Natural killer cell (primary cell): ENCODE measurements at places on chromosomes 5 and 9. TPM values are rescaled to one million over a fixed set of nuclear protein-coding genes. Genes with fewer than 3 reads are reported as not detected.

DNA sequence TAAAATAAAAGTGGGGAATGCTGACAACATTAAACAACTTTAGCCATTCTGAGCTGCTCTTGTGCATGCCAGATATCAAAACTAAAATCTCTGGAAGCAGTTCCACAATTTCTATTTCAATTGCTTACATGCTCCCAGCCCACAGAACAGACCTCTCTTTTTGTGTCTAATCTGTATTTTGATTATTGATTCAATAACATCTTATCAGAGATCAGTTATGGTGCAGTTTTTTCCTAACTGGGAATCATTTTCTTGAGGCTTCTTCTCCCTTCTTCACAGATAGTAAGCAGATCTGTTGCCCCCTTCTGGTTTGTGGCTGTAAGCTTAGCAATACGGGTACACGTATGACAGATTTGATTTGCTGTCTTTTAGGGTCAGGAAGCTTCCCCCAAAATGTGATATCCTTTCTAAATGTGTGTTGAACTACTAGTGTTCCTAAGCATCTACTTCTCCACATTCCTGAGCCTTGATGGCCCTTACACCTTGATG, 39.4 kb downstream of the MRPS27 start:
- H3K27ac ChIP-seq = no peak overlapping the region
- H3K36me3 ChIP-seq = peaks cover 6% of the 10 kb centered on the region
- H3K27me3 ChIP-seq = no peaks in the 10 kb centered on the region
- peak; percentile 12 for DNase-seq
- no peak overlapping the region for H3K4me3 ChIP-seq

DNA sequence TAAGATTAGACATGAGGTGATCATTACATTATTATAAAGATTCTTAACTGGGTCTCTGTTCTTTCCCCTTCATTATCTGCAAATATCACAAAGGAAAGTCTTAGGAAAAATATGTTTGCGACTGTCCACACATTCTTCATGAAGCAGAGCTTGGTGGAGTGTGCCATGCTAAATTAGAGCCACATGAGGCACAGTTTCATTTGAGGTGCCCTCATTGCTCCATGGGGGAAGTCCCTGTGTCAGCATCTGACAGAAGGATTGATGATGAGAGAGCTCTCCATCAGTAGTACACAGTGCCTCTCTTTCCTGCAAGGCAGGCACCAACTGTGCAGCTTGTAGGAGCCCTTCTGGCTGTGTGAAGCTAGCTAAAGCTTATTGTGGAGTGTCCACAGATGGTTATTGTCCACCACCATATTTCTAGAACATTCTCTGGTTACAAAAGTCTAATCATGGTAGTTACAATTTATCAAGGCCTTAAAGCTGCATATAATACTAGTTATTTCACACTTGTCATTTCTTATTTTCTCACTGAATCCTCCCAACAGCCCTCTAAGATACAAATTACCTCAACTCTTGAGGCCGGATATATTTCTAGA, 63.9 kb downstream of the C9orf152 start:
- no peak overlapping the region for H3K4me3 ChIP-seq
- H3K36me3 ChIP-seq = no peaks in the 10 kb centered on the region
- H3K27me3 ChIP-seq = no peaks in the 10 kb centered on the region
- DNase-seq = no peak
- H3K4me1 ChIP-seq = peaks cover 16% of the 10 kb centered on the region
- peak overlapping the region; percentile 67 for H3K27ac ChIP-seq

- H3K4me3 ChIP-seq = no peak overlapping the region
- H3K27ac ChIP-seq = no peak overlapping the region
- DNase-seq = no peak
Observed at GRCh38 chr9:92780206-92780605, 15.6 kb upstream of the BICD2 start.

DNA sequence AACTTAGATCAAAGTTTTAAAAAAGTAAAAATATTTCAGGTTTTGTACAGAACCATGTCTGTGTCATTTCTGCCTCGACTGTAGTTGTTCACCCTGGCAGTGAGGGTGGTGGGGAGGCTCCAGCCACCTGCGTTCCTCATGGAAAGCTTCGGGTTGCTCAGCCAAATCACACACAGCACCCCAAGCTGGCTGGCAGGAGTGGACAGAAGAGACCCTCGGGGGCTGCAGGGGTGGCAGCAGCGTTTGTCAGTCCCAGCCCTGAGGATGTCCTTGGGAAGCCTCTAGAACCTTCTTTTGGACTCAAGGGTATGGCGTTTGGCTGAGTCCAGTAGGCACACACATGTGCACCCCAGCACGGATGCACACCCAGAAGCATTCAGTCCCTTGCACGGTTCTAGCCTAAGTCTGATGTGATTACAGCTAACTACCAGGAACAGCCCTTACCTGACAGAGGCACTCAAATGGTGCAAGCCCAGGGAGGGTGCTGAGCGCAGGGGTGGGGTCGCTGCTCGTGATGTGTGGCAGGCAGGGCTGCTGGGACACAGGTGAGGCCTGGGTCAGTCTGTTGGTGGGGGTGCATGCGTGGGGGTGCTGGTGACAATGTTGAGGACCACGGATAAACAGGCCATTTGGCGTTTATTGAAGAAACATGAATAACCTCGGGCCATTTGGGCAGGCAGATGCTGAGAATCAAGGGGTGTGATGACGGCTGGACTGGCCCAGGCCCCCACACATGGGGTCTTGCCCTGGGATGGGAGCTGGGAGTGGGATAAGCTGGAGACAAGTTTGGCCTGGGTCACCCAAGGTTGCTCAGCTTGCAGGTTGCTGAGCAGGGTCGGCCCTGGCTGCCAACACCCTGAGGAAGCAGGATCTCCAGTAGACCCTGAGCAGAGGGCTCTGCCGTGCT, 103.4 kb downstream of the PHF2 start:
- no peak overlapping the region for H3K4me3 ChIP-seq
- H3K27me3 ChIP-seq = no peaks in the 10 kb centered on the region
- no peak overlapping the region for H3K27ac ChIP-seq
- H3K36me3 ChIP-seq = peaks cover 25% of the 10 kb centered on the region

- no peaks in the 10 kb centered on the region for H3K36me3 ChIP-seq
- peak overlapping the region; percentile 42 for H3K4me3 ChIP-seq
- no peak overlapping the region for H3K27ac ChIP-seq
- peaks cover 15% of the 10 kb centered on the region for H3K27me3 ChIP-seq
- DNase-seq = no peak
Observed at GRCh38 chr9:107489144-107489673, 360 bp downstream of the KLF4 start.

DNA sequence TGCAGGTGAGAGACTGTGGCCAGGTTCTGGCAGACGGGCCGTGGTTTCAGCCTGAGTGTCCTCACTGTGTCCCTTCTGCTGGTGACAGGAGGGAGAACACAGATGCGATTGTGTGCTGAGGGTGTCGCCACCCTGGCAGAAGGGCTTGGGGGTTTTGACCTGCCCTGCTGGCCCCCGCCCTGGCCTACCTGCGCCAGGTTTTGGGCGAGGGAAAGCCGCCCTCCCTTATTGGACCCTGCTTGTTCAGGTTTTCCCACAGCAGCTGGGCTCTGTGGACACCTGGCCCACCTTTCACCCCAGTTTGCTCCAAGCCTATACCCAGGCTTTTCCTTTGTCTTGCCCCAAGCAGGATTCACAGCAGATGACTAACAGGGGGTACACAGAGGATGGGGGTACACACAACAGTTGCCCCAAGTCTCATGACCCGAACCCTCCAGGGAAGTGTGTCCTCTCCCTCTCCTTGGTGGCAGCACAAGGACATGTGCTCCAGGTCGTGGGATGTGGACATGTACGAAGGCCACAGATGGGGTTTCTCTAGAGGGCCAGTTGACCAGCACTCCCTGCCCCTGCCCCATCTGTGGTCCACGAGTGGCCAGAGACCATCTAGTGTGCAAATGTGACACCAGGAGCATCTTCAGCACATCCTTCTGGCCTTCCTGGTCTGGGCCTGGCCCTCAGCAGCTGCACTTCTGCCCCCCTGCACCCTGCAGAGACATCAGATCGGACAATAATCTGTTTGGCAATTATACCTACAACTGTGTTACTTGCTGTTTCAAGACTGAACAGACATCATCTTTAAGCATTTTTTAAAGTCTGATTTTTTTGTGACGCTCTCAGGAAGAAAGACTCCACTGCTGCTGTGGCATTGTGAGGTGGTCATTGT, 265.8 kb upstream of the IRX4 start:
- H3K4me1 ChIP-seq = no peaks in the 10 kb centered on the region
- no peak overlapping the region for H3K4me3 ChIP-seq
- no peaks in the 10 kb centered on the region for H3K27me3 ChIP-seq
- DNase-seq = no peak
- H3K27ac ChIP-seq = no peak overlapping the region

DNA sequence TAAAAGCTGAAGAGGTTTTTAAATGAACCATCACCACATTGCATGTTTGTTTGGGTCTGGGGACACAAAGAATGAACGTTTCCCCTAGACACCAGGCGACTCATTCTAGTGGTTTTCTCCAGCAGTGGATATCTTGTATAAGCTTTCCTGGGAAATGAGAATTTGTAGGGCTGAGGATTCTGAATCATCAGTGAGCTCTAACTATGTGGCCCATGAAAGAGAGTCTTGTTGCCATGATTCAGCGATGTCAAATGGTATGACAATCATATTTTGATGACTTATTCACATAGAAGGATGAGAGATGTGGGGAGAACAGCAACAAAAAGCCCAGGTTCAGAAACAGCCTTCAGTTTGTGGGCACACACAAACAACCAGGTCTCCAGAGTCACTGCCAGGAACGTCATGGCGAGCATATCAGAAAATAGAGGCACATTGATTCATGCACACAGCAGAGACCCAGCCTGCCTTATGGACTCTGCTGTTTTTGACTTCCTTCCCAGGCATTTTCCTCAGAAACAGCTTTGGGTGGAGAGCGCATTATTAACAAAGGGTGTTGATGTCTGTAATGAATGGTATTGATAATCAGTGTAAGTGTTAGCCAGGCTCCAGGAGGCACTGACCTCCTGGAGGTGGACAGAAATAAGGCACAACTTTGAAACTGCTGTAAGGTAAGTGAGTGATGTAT, 13.3 kb downstream of the ZNF474 start:
- no peak for DNase-seq
- no peaks in the 10 kb centered on the region for H3K27me3 ChIP-seq
- H3K4me1 ChIP-seq = no peaks in the 10 kb centered on the region
- no peaks in the 10 kb centered on the region for H3K36me3 ChIP-seq

GRCh38 chr5:55437452-55437851, 97.3 kb downstream of the PLPP1 start:
- H3K27me3 ChIP-seq = no peaks in the 10 kb centered on the region
- H3K27ac ChIP-seq = no peak overlapping the region
- H3K36me3 ChIP-seq = no peaks in the 10 kb centered on the region
- no peak for DNase-seq
- no peaks in the 10 kb centered on the region for H3K4me1 ChIP-seq
- H3K4me3 ChIP-seq = no peak overlapping the region

GRCh38 chr9:28024676-28025075, 451.4 kb upstream of the C9orf72 start:
- DNase-seq = no peak
- no peak overlapping the region for H3K4me3 ChIP-seq
- no peak overlapping the region for H3K27ac ChIP-seq
- H3K27me3 ChIP-seq = no peaks in the 10 kb centered on the region

DNA sequence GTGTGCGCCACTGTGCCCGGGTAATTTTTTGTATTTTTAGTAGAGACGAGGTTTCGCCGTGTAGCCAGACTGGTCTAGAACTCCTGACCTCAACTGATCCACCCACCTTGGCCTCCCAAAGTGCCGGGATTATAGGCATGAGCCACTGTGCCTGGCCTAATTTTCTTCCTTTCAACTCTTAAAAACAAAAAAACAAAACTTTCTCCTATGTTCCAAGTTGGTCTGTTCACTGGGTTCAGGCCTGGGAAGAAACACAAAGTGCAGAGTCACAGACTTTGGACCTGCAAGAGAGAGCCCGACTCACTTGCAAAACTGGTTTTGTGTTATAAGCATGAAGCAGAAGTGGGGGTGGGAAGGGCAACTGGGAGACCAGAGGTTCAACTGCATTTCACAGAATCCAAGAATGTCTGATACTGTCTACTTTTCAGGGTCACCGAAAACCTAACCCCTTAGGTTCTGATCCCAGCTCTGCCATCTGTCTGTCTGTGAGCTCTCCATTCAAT, 5.2 kb upstream of the HDHD3 start:
- no peaks in the 10 kb centered on the region for H3K36me3 ChIP-seq
- no peak overlapping the region for H3K4me3 ChIP-seq
- no peak for DNase-seq
- H3K27ac ChIP-seq = no peak overlapping the region
- no peaks in the 10 kb centered on the region for H3K27me3 ChIP-seq

FAT2 gene
- total RNA-seq = not detected

NUTM2G gene
- total RNA-seq = not detected

NUDCD2 gene
- total RNA-seq = 21.7 TPM
